ENCODE measurements at places on chromosomes 3 and 15.

DNA sequence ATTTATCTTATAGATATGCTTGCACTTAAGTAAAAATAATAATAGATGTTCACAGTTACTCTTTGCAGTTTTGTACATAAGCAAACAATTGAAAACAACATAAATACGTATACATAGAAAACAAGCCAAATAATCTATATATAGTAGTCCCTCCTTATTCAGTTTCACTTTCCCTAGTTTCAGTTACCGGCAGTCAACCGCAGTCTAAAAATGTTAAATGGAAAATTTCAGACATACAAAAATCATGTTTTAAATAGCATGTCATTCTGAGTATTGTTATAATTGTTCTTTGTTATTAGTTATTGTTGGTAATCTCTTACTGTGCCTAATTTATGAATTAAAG lies 262.0 kb downstream of the CGGBP1 start:
- no peak for DNase-seq

DNA sequence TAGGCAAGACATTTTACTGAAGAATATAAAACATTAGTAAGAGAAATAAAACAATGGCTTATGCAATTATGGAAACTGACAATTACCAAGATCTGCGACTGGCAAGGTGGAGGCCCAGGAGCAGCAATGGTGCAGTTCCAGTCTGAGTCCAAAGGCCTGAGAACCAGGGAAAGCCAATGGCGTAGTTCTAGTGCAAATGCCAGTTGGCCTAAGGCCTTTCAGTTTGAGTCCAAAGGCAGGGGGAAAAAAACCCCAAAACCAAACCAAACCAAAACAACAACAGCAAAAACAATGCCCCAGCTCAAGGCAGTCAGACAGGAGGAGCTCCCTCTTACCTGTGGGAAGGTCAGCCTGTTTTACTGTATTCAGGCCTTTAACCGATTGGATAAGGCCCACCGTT lies 72.6 kb downstream of the ST6GAL1 start:
- DNase-seq, result no peak

GRCh38 chr3:128040660-128041059 lies 11.6 kb upstream of the SEC61A1 start:
- DNase-seq, result no peak

DNA sequence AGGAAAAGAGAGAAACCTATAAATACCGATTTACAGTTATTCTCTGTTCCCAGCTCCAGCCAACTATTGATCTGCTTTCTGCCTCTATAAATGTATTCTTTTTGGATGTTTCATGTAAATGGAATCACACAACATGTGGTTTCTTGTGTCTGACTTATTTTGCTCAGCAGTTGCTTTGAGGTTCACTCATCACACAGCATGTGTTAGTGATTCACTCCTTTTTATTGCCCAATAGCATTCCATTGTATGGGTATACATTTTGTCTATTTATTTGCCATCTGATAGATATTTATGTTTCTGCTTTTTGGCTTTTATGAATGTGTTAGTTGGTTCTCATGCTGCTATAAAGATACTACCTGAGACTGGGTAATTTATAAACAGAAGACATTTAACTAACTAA lies 23.6 kb downstream of the CCR1 start:
- DNase-seq, result no peak

DNA sequence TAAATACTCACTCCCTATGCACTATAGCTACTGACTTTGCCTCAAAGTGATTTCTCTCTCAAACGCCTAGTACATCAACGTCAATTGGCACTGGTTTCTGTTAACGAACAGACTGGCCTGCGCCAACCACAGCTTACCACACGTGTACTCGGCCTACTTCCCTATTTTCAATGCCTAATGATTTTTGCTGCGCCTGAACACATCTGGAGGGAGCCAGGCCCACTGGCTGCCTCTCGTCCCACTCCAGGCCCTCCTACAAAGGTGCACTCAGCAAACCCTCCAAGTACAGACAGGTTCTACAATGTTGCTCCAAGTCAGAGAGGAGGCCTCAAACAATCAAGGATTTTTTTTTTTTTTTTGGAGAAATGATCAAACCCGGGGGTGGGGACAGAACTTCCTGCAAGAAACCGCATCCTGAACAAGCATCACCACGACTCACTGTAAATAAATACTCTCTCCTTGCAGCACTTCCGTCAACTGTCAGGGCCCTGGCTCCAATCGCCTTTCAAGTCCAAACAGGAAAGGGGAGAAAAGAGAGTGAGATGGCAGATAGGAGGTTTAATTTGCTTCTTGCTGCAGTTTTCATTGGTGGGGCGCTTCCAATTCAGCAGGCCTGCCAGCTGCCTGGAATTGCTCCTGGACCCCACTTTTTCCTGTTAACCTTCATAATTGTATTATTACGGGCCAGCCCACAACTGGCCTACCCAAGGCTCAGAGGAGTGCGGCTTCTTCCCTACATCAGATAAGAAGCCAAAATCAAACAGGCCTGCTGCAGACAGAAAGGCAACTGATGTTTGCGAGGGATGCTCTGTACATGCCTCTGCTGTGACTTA lies 139.3 kb downstream of the FOXP1 start:
- peak; percentile 83 for DNase-seq

GRCh38 chr15:93837450-93837849 lies 393.9 kb upstream of the MCTP2 start:
- DNase-seq, result no peak

DNA sequence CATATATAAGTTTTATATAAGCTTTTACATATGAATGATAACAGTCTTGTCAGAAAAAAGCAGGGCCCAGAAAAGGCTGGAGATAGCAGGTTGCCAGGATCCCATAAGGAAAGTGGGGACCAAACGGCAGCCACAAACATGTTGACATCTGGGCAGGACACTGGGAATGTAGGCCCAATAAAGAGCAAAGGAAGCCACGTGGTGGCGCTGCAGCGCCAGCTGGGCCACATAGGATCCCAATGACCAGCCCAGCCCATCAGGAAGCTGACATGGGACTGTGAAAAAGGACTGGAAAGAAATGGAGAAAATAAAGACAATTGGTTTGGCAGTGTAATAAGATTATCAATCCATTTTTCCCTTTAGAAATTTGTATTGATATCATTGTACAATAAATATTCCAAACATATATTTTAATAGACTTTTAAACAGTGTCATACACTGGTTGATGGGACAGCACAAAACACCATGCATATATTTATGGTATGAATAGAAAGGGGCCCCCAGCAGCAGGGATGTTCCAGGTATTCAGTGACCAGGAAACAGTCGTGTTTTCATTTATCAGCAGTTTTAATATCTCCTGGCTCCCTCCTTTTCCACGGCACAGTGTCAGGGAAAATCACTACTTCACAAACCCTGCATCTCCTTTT lies 89.0 kb upstream of the STRIT1 start:
- DNase-seq, result no peak

- no peak for DNase-seq
Observed at GRCh38 chr3:128491941-128492670, 895 bp downstream of the GATA2 start.

GRCh38 chr3:197027151-197027895 lies 2.3 kb downstream of the MELTF start:
- DNase-seq, result no peak

DNA sequence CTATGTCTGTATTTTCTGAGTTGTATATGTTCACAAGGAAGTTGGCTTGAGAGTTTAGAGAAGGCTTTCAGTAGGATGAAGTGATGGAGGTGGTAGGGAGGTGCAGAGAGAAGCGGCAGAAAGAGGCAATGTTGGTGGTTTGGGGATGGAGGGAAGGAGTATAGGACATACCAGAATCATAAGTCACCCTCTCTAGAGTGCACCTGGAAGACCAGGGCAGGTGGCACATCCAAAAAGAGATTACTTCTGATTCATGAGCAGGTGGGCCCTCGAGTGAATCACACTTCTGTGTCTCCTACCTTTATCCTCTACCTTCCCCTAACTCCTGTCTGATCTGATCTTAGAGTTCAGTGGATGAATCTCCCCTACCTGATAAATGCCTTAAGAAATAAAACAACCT lies 41.8 kb upstream of the MRPL3 start:
- no peak for DNase-seq

GRCh38 chr15:71201477-71201876 lies 86.2 kb downstream of the THSD4 start:
- no peak for DNase-seq

- DNase-seq, result no peak
Observed at GRCh38 chr3:42505849-42506410, 3.5 kb downstream of the VIPR1 start.

DNA sequence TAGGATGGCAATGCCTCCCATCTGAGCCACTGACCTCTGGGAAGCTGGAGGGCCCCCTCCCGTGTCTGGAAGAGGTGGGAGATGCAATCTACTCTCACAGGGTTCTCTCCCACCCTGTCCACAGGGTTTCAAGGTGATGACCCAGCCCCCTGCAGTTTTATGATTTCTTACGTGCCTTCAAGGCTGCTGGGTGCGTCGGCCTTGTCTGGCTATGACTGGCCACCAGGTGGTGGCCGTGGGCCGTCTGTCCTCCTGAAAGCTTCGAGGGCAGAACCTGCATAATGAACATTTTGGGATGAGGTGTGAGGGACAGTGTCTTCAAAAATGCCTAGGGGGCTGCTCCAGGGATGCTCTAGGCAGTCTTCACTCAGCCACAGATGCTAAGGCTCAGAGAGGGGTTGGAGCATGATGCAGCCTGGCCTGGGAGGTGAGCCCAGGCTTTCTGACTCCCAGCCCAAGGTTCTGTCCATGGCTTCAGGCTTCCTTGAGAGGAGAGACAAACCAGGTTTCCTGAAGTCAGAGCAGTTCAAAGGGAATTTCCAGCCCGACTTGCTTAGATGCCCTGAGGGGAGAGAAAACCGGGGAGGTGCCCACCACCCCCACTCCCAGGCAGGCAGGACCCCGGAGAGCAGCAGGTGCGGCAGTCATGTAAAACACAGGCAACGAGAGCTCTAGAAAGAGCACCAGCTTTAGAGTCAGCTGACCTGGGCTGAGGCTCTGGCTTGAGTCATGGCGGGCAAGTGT lies 18.7 kb downstream of the ISG20 start:
- no peak for DNase-seq

DNA sequence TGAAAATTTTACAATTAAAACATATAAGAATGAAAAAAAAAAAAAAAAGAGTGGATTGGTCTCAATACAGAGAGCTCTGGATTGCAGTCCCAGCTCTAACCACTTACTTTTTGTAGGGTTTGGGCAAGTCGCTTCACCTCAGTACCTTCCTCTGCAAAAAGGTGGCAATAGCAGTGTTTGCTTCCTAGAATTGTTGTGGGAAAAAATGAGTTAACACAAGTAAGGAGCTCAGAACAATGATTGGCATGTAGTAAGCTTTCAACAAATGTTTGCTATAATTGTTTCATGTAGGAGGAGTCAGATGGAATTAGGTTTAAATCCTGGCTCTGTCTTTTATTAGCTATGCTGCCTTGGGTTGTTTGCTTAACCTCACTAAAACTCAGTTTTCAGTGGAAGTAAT lies 425.2 kb upstream of the TBL1XR1 start:
- no peak for DNase-seq

DNA sequence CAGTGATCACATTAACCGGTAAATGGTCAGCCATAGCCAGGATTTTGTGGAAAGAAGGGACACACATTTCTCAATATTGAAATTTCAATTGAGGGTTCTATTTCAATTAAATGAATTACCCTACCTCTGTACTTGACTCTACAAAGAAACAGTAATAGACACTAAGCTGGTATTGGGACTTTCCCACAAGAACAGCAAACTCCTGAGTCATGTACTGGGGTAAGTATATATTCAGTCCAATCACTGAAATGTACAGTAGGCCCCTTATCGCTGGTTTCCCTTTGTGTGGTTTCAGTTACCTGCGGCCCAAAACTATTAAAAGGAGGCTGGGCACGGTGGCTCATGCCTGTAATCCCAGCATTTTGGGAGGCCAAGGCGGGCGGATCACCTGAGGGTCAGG lies 17.6 kb downstream of the ASB14 start:
- no peak for DNase-seq

- DNase-seq, result no peak
Observed at GRCh38 chr3:177960014-177960413, 576.2 kb upstream of the KCNMB2 start.

DNA sequence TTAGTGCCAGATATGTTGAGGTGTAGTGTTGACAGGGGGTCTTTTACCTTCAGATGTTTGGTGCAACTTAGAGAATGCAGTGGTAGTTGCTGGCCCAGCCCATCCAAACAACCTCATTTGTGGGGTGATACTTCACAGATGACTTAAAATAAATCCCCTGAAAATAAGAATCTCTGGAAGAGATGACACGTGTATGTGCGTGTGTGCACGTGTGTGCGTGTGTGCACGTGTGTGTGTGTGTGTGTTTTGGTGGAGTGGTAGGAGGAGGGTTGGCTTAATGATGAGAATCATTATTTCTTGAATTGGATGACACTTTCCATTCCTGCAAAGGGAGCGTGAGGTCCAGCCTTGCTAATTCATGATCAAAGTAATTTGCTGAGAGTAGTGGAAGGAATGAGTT lies 31.9 kb downstream of the SNRPN start:
- DNase-seq, result no peak

GRCh38 chr3:157166115-157166514 lies 6.2 kb upstream of the CCNL1 start:
- DNase-seq, result no peak

- no peak for DNase-seq
Observed at GRCh38 chr15:61743345-61743909, 316.8 kb downstream of the VPS13C start.

DNA sequence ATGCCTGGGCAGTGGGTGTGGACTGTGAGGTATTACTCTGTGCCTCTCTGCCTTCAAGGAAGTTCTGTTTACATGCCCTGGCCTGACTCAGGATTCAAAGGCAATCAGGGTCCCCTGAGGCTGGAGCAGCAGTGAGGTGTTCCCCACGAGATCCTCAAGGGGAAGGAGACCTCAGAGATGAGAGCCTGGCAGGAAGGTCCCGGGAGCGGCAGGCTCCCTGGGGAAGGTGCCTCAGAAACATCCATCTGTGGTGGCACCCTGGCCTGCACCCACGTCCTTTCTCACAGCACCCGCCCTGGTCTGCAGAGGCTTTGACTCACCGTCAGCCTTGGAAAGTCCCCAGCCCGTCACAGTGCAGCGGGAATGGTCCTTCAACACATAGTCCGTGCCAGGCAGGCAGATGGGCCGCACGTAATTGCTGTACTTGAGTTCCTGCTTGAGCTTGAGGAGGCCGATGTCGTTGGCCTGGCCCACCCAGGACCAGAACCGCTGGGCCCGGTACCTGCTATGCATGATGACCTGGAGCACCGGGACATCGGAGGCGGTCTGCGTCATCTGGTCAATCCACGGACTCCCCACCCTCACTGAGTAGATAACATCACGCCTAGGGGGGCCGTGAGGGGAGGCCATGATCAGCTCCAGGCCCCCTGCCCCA lies 3.6 kb downstream of the PRSS50 start:
- peak; percentile 10 for DNase-seq
